Bronchial epithelial cell (primary cell): ENCODE measurements at places on chromosomes 3 and 15. TPM values are rescaled to one million over a fixed set of nuclear protein-coding genes. Genes with fewer than 3 reads are reported as not detected.

GRCh38 chr3:172965256-172965655, 175.8 kb downstream of the SPATA16 start:
- no peak for DNase-seq

TRH gene
- not detected in 2 replicates for total RNA-seq

DNA sequence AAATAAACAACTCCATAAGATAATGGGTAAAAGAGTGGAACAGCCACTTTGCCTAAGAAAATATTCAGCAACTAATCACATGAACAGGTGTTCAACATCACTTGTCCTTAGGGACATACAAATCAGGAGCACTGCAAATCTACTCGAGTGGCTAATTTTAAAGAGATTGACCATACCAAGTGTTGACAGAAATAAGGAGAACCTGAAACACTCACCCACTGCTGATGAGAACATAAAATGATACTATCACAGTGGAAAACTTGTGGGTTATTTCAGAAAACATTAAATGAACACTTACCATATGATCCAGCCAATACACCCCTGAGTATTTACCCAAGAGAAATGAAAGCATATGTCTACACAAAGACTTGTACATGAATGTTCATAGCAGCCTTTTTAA, 70.5 kb downstream of the GABRB3 start:
- DNase-seq, result no peak

GRCh38 chr3:158846803-158847451, 45.1 kb downstream of the MFSD1 start:
- no peak for DNase-seq

GRCh38 chr3:151800431-151800830, 13.5 kb upstream of the AADAC start:
- no peak for DNase-seq

DNA sequence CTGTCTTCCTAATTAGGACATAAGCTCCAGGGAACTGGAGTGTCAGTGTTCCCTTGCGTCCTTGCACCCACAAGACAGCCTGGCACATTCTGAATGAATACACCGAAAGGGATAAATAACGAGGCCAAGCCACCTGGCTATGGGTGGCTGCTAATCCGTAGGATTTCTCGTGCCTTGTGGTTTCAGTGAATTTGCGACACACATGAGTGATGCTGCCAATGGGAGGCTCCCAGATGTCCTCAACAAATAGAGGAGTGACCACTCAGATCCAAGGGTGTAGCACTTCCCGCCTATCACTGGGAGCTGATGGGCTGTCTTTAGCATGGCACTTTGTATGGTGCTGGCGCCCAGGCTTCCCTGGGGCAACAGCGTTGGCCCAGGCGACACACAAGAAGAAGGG, 43.4 kb downstream of the APBA2 start:
- no peak for DNase-seq

SLC6A1 gene
- total RNA-seq, result not detected in 2 replicates

DNA sequence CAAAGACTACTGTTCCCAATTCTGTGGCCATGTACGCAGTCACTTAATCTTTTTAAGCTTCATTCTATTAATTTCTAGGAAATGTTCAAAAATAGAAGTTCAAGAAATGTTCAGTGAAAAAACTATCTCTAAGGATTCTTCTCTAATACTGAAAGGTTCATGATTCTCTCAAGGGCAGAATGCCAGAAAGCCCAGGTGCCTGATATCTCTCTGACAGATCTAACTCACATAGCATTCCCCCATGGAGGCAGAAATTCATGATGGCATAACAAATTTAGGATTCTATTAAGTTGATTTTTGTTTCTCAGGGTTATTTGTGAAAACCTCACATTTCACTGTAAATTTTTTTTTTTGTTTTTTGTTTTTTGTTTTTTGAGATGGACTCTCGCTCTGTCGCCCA, 17.5 kb downstream of the CHRM5 start:
- DNase-seq, result no peak

GRCh38 chr3:40765884-40766283, 241.1 kb downstream of the ZNF621 start:
- no peak for DNase-seq

TNFAIP8L3 gene
- total RNA-seq, result 5.0 and 7.6 TPM in 2 replicates

DNA sequence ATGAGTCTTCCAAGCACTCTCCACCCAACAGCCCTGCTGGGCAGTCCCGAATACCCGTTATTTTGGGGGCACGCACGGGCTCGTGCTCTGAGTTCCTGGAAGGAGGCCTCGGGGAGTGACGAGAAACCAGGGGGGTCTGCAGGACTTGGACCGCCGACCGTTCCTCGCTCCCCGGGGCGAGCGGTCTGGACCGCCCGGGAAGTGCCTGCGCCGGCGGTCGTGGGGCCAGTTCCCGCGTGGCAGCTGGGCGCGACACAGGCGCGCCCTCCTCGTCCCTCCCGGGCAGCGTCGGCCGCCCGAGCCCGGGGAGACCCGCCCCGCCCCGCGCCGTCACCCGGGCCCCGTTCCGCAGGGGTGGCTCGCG, 387 bp downstream of the GNB4 start:
- peak; percentile 18 for DNase-seq

ADAMTS17 gene
- 1.1 and 2.0 TPM in 2 replicates for total RNA-seq

DNA sequence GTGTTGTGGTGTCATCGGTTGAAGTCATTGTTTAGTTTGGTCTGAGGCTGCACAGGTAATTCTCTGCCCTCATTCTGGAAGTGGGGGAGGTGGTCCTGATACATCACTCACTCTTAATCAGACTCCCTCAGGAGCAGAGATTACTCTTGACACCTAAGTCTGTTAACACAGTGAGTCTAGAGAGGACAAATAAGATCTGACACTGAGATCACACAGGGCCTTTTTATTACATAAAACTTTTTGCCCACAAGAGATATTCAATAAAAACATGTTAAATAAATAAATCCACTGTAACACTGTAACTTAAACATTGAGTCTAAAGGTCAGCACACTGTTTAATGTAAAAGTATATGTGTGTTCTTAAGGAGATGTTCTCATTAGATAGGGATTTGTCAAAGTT, 57.1 kb upstream of the MBNL1 start:
- DNase-seq, result no peak

- DNase-seq, result no peak
Measured at GRCh38 chr3:18024715-18025114, 282.3 kb upstream of the TBC1D5 start.

GRCh38 chr3:170257145-170257544, 34.9 kb downstream of the PRKCI start:
- no peak for DNase-seq

RETNLB gene
- not detected in 2 replicates for total RNA-seq

DNA sequence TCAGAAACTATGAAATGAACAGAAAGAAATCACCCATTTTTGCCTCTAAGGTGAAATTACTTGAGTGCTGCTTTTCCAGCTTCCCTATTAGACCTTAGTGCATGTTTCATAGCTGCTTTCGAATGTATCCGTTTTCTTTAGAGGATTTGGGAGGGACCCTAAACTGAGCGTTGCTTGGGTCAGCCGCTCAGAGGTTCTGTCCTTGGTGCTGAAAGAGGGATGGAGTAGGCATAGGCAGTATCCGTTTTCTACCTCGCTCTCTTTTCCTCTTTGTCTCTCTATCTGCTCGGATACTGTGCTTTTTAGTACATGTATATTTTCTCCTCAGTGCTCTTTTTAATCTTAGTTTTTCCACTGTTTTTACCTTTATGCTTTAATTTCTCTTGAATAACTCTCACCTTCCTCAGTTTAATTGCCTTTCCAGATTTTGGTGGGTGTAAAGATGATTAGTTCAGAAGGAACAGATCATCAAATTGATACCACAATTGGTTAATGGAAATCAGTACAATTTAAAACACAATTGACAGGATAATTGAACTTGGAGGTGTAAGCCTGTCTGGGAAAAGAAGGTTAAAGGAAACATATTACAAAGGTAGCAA, at the start of gene DRD3:
Gene DRD3, minus strand, starts transcription at position 283 of the 599 bp plus-strand sequence. CDS start 7,060 bp downstream, outside the sequence.
- peak; percentile 18 for DNase-seq

SLC9A9 gene
- 1.3 and 1.4 TPM in 2 replicates for total RNA-seq

- no peak for DNase-seq
Measured at GRCh38 chr3:78497021-78497420, 1270.8 kb downstream of the ROBO1 start.

GRCh38 chr3:190064112-190064511, 56.6 kb downstream of the P3H2 start:
- peak; percentile 97 for DNase-seq

LRRC34 gene
- total RNA-seq, result under 0.01 and 0.38 TPM in 2 replicates

TGM5 gene
- under 0.01 and 1.8 TPM in 2 replicates for total RNA-seq

- no peak for DNase-seq
Measured at GRCh38 chr3:30263925-30264313, 342.5 kb upstream of the TGFBR2 start.

SERPINI2 gene
- total RNA-seq, result not detected in 2 replicates

DNA sequence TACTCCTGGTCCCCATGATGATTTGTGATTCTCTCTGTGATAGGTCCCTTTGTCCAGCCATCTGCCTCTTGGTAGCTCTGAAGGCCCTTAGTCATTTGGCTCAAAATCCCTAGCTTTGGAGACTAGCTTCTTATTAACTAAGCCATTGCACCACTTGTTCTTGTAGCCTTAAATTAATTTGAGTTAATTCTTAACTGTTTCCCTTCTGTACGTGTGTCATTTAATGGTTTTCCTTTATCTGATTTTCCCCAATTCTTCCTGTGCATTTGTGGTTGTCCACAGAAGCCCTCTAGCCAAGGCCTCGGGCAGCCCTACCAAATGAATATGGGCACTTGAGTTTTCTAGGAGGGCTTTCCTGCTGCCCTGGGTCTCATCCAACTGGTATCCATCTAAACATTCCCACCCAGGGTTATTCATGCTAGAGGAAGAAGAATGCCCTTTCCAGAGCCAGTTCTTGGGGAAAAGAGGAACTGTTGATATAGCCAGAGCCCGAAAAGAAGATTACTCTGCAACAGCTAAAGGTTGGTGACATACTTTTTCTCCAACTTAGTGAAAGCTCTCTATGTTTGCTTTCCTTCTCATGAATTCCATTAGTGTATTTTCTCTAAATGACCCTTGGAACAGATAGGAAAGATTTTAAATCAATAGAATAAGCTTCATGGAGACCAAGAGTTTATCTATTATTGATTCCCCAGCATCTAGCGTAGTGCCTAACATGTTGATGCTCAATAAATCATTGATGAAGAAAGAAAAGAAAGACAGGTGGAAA, 44.2 kb upstream of the ZBTB38 start:
- DNase-seq, result no peak

- peak; percentile 25 for DNase-seq
Measured at GRCh38 chr3:11570789-11571495, 72.8 kb downstream of the VGLL4 start.

GRCh38 chr3:105610473-105610872, 243.8 kb downstream of the ALCAM start:
- no peak for DNase-seq

GRCh38 chr3:106036696-106037095, 167.9 kb upstream of the CBLB start:
- DNase-seq, result no peak

CDHR4 gene
- total RNA-seq, result not detected in 2 replicates

- peak; percentile 93 for DNase-seq
Measured at GRCh38 chr15:82093774-82094211, 48.0 kb upstream of the MEX3B start.

ZNF80 gene
- not detected in 2 replicates for total RNA-seq

- peak; percentile 66 for DNase-seq
Measured at GRCh38 chr3:156174229-156174847, 54.0 kb downstream of the KCNAB1 start.

MEIS2 gene
- total RNA-seq, result 6.6 and 10.9 TPM in 2 replicates

ATP8B4 gene
- 0.26 and 1.1 TPM in 2 replicates for total RNA-seq

DNA sequence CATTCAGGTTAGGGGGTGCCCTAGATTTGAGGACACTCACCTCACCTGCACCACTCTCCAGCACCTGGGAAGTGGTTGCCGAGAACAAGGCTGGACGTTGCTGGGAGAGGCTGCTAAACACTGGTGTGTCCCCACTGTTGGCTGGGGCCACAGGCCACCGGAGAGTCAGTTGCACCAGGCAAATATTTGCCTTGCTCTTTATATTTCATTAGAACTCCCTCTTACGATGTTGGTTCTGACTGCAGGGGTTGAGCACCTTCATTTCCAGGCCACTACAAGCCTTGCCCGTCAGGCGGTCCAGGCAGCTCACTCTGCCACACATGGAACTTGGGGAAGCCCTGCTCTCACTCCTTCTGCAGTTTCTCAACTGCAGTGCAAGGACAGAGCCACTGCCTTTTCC, 30.7 kb downstream of the HCN4 start:
- DNase-seq, result no peak

DNA sequence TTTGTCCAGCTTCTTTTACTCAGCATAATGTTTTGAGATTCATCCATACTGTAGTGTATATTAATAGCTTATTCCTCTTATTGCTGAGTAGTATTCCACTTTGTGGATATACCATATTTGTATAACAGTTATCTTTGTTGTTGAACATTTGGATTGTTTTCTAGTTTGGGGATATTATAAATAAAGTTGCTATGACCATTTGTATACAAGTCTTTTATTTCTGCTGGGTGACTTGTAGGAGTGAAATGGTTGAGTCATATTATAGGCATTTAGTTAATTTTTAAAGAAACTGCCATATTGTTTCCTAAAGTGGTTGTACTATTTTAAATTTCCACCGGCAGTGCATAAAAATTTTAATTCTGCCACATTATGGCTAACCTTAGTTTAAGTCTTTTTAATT, 53.4 kb downstream of the RPL39L start:
- no peak for DNase-seq

- peak; percentile 99 for DNase-seq
Measured at GRCh38 chr3:177589911-177590381, 392.7 kb upstream of the TBL1XR1 start.
